Central memory CD8-positive, alpha-beta T cell (primary cell): ENCODE measurements at places on chromosomes 2 and 18.

DNA sequence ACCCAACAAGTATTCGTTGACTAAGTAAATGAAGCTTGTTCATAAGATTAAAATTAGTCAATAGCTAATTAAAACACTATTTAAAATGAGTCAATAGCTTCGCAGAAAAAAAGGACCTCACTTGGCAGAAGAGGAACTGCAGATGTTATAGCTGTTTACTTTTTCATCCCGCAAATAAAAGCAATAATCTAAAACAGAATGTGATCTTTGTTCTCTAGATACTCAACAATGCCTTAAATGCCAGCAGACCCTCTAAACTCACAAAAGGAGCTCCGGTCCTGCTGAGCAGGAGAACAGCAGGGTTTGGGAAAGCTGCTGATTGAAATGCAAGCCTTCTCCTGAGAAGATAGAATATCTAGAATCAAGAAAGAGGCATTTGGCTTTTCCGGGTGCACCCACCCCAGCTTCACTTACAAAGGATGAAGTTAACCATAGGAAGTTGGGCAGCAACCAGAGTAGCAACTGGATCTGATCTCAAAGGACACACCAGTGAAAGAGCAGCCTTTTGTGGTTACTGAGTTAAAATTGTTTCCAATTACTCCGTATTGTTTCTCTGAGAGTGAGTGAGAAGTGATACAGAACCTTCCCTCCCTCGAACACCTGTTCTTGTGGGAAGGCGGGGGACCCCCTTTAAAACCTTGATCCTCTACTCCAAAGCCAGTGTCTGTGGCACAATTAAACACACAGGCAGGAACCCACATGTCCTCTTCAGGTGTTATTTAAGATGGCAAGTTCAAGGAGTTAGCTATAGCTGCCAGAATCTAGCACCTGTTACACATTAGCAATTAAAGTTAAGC, 6.8 kb downstream of the CCBE1 start:
- no peak for DNase-seq

GRCh38 chr2:148044322-148044721, 23.4 kb downstream of the MBD5 start:
- no peak for DNase-seq

DNA sequence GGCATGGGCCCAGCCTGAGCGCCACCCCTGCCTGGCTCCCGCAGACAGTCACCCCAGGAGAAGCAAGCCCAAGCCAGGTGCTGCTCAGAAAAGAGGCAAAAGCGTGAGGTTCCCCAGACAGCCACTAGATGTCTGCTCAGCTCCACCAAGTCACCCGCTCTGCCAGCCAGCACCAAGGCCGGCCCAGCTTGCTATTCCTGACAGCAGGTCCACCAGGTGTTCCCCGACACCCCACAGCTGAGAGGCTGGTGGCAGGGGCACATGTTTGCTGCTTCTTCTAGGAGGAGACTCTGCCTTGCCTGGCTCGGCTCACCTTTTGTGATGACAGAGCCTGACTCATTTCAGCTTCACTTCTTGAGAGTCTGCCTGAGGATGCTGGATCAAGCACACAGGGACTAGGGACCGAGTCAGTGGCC, 206.7 kb downstream of the MGAT5 start:
- no peak for DNase-seq

DNA sequence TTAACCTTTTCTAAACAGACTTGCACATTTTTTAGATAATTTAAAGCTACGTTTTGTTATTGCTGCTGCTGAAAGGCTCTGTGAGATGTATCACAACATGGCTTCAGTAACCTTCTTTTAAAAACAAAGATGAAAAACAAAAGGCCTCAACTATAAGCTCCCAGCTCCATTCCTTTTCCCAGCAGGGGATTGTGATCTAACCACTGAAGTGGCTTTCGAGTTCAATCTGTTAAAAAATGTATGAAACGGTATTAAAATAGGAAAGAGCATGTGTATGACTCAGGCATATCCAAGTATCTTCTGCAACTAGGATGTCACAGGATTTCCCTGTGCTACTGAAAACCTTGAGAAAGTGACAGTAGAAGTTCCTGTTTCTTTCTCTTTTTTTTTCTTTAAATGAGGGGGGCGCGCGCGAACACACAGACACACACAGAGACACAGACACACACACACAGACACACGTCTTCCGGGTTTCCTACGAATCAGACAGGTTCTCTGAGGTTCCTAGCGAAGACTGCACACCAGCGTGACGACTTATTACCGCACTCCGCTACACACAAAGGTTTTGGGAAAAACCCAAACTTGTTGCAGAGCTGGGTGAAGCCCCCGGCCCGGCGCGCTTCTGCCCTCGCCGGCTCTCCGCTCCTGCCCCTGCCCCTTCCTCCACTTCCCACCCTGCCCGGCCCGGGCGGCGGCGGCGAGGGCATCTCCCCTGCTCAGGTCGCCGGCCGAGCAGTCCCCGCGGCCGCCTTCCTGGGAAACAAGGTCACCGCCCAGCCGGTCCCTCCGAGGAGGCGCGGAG, 86.8 kb downstream of the RBMS1 start:
- peak; percentile 51 for DNase-seq

DNA sequence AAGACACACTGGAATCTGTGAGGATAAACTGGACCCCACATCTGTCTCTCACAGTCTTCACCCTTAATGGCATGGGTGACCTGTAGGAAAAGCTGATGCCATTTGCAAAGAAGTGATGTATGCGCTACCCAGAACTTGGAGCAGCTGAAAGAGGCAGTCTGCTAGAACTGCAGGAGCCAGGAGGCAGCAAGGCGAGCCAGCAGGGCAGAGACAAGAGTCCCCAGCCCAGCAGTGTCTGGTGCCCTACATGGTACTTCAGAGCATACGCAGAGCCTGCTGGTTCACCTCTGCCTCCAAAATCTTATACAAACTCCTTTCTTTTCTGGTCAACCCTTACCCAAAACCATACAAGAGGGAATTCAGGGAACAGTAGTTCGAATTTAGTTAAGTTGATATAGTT, 683.1 kb upstream of the RAB6C start:
- DNase-seq = no peak

DNA sequence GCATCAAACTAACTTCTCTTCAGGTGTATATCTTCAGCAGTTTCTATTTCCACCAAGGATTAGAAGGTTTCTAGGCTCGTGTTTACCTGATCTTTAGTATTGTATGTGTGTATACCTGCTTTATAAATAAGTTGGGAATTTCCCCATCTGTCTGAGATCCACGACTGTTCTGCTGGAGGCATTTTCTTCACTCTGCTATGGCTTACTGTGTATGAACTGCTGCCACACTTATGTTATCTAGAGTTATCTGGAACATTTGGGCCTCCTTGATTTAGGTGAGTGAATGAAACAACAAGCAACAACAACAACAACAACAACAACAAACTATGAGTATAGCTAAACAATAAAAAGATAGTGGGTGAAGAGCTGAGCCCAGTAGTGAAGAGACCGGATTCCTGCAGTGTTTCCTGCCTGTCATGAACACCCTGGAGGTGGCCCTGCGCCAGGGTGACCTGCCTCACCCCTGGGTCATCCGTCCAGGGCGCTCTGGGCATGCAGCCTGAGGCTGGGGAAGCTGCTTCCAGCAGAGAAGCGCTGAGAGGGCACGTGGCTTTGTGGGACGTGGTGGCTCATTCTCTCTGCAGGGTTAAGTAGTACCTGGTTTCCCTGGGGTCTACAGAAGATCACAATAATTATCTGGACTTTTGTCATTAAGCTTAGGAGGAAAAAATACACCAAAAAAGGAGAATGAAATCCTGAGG, 56.1 kb upstream of the GATA6 start:
- no peak for DNase-seq

- no peak for DNase-seq
Measured at GRCh38 chr2:157932480-157933159, 56.5 kb upstream of the ACVR1 start.

GRCh38 chr18:68909579-68909978, 111.7 kb downstream of the CCDC102B start:
- DNase-seq = no peak

GRCh38 chr18:32328379-32328778, 138.5 kb downstream of the MEP1B start:
- DNase-seq = no peak

DNA sequence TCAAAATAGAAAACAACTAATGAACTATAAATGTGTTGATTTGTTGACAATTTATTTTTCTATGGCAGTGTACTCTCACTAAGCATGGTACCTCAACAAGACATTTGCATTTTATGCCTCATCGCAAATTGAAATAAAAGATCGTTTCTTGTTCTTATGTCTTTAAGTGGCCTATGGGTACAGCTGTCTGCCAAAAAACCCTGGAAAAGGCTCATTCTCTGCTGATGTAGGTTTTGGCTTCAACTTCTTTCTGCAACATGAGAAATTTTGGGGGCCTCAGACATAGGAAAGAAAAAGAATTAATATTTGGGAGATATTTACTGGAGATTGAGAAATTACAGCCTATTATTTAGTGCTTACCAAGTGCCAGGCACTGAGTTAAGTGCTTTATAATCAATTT, 205.1 kb upstream of the DPP10 start:
- no peak for DNase-seq
